NCI-H748 treated with DMSO at 0.1 percent for 48 hours (cell line): ENCODE measurements at places on chromosomes 11 and 22.

DNA sequence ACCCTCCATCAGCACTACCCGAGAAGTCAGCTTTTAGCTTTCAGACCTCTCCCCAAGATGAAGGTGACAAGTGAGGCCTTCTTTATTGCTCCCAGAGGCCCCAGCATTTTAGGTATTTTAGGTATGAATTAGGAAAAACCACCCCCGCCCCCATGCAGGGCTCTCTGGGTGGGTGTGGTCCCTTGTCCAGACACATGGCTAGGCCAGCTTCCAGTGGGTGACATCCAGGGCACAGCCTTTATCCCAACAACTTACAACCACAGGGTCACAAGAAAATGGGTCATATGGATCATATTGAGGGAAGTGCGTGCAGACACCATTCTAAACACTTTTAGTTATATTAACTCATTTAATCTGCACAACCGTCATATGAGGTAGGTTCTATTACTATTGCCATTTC, 42.1 kb downstream of the RIBC2 start:
- no peak for DNase-seq

GRCh38 chr11:64713016-64713707, 9.8 kb downstream of the NRXN2 start:
- peak; percentile 23 for DNase-seq

DNA sequence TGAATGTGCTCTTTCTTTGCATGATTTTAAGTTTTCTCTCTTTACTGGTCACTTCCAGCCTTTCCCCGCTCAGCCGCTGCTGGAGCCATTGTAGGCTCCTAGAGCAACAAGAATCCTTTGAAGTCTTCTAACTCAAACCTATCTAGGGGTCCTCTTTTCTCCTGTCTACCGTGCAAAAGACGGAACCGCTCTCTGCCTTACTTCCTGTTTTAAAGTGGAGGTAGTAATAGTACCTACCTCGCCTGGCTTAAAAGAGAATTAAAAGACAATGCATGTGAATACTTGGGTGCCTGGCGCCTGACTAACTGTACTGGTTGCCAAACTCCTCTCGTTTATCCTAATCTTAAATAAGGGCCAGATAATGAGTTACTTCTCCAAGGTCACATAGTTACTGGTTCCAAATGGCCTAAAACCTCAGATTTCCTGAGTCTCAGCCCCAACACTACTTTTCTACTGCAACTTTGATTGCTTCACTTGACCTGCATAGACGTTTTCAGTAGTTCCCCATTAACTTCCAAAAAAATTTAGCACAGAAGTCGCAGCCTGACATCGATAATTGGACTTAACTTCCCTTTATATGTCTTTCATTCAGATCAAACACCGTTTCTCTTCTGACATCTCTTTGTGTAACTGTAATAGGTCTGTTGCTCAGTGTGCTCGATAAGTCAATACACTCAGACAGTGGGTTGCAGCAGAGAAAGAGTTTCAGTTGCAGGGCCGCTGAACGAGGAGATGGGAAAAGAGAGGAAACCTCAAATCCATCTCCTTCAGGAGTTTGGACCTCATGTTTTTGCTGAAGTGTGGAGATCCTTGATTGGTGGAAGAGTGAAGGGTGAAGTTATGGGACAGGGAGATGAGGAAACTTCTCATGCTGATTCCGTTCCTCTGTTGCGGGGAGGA, 891 bp downstream of the SAMM50 start:
- no peak for DNase-seq

DNA sequence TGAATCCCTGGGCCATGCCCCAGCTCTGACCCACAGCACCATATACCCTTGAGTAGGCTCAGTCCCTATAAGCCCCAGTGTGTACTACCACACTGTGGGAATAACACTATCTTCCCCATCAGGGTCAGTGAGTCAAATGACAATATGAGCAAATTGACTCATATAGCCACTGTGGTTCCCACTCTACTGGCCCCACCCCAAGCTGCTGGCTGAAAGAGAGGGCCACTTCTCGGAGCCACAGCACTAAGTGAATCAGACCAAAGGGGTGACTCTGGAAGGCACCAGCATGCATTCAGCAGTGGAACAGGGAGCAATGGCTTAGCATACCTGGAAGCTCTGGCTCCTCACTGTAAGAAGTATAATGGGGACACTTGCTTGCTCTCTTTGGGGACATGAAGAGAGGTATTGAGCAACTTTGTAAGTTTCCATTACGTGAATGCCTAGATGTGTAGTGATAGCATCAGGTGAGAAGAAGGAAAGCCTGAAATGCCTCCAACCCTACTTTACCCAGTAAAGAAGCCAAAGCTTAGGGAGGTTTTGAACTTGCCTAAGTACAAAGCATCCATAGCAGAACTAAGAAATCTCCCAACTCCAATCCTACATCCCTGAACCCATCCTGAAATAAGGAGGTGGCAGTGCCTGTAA, 13.5 kb downstream of the CD59 start:
- DNase-seq = no peak

GRCh38 chr11:10727146-10727851, 23.7 kb upstream of the CTR9 start:
- no peak for DNase-seq

- DNase-seq = no peak
Observed at GRCh38 chr11:41795004-41795403, 335.6 kb upstream of the LRRC4C start.

DNA sequence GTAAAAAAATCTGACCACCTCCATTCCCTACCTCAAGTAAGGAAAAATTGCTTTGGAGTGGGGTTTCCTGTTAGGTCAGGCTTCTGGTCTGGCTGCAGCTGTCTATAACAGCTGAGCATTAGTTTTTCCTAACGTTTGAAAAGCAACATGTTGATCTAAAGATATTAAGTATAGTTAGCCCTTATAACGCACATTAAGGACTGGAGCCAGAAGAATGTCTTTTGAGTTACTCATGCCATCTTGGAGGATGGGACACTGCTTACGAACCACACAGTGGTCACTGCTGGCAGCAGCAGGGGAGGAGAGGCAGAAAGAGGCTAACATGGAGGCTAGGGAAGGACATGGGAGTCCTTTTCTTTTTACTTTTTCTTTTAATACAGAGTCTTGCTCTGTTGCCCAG, 44.1 kb upstream of the GDPD4 start:
- DNase-seq = no peak

DNA sequence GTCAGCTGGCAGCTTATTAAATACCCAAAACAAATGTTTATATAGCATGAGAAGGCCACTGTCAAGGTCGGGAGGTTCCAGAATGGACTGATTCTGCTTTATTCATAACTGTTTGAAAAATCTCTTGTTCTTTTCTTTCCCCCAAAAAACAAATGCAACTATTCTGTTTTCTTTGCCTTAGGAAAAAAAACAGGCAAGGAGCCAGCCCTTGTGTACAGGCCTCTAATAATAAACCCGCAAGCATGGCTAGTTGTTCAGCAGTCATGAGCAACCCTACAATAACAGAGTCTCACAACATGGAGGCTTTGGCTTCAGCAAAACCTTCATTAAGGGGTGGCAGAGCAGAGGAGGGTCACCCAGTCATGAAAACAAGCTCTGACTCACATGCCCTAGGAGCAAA, 191.7 kb downstream of the KIRREL3 start:
- DNase-seq = no peak

GRCh38 chr22:25347752-25348102, 128.3 kb downstream of the CRYBB2 start:
- DNase-seq = no peak

DNA sequence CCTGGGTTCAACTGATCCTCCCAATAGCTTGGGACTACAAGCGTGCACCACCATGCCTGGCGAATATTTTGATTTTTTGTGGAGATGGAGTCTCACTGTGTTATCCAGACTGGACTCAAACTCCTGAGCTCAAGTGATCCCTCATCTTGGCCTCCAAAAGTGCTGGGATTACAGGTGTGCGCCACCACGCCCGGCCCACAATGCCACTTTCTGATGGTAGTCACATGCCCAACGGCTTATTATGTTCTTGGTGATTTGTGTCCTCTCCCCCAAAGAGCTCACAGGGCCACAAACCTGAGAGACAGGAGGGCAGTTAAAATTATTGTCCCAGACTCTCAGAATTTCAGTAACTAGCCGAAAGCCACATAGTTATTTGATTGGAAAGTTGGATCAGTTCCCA, 9.6 kb downstream of the GRIK4 start:
- no peak for DNase-seq

DNA sequence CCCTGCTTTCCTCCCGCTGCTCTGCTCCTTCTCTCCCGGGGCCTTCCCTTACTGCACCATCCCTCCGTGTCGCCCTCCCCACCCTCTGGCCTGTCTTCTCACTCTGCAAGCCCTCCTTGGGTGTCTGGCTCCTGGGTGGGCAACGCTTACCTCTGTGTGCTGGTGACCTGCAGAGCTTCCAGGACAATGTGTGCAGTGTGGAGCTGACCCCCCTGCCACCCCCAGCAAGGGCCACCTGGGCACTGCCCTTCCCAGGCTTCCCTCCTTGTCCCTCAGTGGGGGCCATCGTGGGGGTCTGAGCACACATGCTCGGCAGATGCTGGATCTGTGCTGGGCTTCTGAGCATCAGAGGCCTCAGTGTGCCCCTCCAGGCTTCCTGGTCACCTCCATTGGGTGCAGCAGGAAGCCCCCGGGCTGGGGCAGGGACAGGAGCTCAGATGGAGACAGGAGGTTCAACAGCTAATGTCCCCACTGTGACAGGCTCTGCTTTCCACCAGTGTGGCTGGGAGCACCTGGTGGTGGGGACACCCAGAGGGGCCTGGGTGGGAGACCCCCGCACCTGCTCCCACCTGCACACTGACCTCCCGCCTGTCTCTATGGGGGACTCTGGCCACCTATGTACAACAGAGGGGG, 7.8 kb upstream of the BRSK2 start:
- DNase-seq = no peak

- DNase-seq = no peak
Observed at GRCh38 chr22:37533995-37534394, 14.8 kb upstream of the CARD10 start.

DNA sequence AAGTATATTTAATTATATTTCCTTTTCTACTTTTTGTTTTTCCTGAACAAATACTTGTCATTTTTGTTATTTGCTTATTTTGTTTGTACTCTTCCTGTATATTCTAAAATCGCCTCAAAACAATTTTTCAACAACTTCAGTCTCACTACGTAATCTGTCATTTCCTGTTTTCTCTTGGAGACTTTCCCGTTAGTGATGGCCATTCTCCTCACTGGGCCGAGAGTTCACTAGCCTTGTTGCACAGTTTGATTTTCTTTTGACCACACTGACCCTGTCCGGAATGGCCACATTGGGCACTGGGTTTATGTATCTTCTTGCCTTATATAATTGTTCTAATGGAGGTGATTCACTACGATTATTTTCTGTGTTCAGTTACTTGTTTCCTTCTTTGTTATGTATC, 726.1 kb downstream of the FAM181B start:
- DNase-seq = no peak

GRCh38 chr11:19644316-19644715, 68.3 kb upstream of the NAV2 start:
- DNase-seq = no peak

- DNase-seq = no peak
Observed at GRCh38 chr11:32210556-32210955, 119.7 kb downstream of the RCN1 start.

DNA sequence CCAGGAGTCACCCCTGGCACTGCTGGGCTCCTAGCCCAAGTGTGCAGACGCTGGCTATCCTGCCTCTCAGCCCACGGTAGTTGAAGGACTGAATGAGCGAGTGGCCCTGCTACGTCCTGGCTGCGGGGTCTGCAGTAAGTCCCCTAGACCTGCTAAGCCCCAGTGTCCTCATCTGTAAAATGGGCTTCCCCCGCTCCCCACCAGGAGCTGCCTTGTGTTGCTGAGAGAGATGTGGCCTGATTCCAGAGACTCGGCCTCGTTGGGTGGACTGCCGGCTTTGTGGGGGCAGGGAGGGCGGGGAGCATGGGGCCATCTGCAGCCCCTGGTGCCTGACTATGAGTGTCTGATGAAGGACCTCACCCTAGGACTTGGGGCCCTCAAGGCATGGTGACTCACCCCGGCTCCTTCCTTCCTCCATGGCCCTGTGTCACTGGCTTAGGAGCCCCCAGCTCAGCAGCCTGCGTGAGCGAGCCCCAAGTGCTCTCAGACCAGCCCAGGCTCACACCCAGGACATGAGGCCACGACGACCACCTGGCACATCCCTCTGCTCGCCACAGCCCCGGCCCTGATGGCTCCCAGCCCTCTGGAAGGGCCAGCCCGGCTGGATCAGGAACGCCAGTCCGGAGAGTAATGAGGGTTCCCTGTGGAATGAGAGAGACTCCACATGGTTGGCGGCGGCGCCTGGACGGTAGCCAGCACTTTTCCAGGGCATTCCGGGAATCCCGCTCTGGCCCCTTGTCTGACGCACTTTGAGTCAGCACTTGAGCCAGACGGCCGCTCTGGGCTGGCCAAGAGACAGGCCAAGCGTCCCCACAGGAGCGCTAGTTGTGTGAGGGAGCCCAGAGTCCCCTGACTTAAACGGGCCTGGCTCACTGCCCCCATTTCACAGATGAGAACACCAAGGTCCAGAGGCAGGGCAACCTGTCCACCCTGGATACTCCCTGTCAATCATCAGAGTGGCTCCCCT, 50.5 kb upstream of the SHISAL1 start:
- DNase-seq = no peak

DNA sequence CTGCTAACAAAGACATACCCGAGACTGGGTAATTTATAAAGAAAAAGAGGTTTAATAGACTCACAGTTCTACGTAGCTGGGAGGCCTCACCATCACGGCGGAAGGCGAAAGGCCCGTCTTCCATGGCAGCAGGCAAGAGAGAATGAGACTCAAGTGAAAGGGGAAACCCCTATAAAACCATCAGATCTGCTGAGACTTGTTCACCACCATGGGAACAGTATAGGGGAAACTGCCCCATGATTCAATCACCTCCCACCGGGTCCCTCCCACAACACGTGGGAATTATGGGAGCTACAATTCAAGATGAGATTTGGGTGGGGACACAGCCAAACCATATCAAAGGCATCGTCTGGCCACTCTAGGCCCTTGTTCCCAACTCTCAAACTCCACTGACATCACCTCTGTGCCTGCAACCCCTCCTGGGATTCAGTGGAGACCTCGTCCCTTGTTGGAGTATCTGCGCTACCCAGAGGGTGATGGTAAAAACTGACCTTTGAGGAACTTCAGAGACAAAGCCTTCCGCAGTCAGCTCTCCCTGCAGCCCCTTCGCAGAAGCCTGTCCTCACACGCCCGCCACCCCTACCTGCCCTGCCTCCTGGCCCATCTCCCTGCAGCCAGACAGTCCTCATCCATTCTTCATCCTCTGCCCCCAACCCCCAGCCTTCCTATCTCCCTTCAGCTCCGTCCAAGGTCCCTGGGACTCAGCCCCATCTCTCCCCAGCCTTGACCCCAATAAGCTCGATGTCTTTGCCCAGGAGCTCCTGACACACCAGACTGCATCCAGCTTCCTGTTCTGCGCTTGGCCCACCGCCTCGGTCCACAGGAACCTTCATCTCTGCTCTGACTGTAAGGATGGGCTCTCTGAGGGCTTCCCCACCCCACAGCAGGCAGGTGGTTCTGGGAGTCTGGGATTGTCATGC, 15.8 kb downstream of the CCND1 start:
- no peak for DNase-seq
